ENCODE measurements at places on chromosomes 13 and 19. TPM values are rescaled to one million over a fixed set of nuclear protein-coding genes. Genes with fewer than 3 reads are reported as not detected.

DNA sequence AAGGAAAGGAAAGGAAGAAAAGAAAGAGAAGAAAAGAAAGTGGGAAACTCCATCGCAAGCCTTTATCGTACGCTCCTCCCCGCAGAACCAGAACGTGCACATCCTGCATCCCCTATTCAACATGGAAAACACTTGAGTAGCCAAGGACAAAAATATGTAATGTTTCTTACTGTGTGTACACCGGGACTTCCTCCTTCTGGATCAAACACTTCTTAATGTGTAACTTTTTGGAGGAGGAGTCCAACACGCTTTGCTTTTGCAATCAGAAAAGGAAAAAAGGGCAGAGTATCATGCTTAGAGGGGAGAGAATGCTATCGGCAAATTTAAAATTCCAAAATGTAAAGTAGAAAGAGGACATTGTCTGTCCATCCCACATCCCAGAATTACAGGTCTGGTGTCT is 7.8 kb upstream of the SHFL start:
- no peak for DNase-seq

The FPR1 gene
- total RNA-seq: 4.3 TPM

The CTU1 gene
- 5.3 TPM for total RNA-seq

DNA sequence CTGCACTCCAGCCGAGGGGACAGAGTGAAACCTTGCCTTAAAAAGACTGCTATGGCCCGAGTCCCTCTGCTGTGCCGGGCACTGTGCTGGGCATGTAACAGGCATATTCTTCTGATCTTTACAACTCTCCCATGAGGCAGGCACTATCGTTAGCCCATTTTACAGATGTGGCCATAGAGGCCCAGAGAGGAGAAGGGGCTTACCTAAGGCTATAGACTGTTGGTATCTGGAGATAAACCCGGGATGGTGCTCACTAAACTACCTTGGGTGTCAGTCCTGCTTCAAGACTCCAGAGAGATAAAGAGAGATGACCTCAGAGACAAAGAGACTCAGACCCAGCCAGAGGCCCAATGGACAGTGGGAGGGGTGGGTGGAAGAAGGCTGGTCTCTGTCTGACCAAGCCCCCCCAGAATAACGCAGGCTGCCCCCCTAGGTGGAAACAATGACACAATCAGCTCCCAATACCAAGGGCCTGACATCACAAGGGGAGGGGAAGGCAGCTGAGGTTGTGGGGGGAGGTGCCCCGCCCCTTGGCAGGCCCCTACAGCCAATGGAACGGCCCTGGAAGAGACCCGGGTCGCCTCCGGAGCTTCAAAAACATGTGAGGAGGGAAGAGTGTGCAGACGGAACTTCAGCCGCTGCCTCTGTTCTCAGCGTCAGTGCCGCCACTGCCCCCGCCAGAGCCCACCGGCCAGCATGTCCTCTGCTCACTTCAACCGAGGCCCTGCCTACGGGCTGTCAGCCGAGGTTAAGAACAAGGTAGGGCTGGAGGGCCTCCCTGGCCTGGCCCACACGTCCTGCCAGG is at the start of gene CNN1:
Gene CNN1 (plus strand): TSS at position 620 of the 805 bp plus-strand sequence. CDS start 77 bp downstream, at position 697.
- peak; percentile 87 for DNase-seq

The MCEMP1 gene
- not detected for total RNA-seq

GRCh38 chr13:24104723-24105122 is 55.8 kb upstream of the SPATA13 start:
- no peak for DNase-seq

Measured in ureter (tissue), 1 donor.